ENCODE measurements at places on chromosomes 16 and 17. TPM values are rescaled to one million over a fixed set of nuclear protein-coding genes. Genes with fewer than 3 reads are reported as not detected.
A peak's percentile ranks its signal among the peaks of the same experiment; 100 is the strongest.

DNA sequence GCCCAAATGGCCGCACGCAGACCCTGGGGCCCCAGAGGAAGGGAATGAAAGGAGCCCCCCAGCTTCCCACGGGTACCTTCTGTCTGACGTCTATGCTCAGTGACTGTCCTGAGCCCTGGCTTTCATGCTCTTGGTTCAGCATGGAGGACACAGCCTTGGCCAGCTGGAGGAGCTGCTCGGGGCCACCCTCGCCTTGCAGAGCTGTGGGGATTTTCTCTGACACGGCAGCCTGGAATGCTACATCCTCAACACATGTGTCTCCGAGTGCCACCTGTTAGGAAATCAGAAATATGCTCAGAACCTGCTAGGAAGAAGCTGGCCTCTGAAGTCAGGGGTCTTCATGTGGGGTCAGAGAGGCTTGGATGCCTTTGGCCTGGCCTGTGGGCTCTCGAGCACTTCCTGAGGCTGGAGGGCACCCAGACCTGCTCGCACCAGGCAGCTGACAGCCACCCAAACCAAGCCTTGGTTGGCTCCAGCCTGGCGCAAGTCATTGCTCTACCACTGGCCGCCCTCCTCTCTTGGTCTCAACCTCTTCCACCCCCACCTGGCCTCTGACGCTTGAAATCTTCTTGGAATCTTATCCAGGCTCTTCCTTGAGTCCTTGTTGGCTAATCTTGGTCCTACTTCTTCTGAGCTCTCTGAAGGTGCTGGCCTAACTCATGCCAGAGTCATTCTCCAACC, 63.7 kb upstream of the BCO1 start:
- DNase-seq = peak; percentile 19

DNA sequence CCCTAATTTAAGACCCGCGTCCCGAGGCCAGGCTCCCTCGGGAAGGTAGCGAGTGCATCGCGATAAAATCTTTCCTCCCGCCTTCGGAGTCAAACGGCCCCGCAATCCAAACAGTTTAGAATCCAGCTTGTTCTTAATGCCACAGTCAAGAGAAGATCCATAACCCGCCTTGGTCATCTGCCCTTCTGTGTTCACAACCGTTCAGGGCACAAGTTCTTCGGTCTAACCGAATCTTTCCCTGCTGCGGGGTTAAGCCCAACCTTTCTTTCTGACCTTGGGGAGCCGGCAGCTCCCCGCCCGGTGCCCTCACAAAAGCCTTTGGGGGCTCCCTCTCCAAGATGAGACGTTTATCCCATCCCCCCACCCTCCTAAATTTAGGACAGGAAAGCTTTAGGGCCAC, 30.3 kb downstream of the CPSF4L start:
- peak; percentile 11 for DNase-seq

DNA sequence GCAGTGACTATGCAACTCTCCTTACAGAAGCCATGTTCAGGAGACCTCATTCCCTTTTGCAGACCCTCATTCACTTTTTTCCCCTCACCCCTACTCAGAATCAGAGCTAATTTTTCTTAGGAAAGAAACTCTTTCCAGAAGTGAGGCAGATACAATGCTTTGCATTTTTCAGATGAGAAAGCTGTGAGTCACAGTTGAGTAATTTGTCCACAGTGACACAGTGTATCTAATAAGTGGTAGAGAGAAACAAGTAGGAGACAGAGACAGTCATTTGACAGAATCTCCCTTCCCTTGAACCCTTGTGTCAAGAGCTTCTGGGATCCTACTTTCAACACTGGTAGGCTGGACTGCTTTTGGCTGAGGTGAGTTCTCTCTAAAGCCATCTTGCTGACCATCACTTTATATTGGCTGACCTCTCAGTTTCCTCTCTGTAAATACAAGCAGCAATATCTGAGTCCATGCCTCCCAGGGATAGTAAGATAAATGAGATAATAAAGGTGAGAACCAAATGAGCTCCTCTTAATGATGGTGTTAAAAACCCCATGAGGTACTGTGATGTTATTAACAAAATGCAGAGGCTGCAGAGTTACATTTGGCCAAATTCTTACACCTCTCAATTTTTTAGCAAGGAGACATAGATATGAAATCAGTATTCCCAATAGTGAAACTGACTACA, 130.8 kb downstream of the CA10 start:
- DNase-seq = peak; percentile 32

DNA sequence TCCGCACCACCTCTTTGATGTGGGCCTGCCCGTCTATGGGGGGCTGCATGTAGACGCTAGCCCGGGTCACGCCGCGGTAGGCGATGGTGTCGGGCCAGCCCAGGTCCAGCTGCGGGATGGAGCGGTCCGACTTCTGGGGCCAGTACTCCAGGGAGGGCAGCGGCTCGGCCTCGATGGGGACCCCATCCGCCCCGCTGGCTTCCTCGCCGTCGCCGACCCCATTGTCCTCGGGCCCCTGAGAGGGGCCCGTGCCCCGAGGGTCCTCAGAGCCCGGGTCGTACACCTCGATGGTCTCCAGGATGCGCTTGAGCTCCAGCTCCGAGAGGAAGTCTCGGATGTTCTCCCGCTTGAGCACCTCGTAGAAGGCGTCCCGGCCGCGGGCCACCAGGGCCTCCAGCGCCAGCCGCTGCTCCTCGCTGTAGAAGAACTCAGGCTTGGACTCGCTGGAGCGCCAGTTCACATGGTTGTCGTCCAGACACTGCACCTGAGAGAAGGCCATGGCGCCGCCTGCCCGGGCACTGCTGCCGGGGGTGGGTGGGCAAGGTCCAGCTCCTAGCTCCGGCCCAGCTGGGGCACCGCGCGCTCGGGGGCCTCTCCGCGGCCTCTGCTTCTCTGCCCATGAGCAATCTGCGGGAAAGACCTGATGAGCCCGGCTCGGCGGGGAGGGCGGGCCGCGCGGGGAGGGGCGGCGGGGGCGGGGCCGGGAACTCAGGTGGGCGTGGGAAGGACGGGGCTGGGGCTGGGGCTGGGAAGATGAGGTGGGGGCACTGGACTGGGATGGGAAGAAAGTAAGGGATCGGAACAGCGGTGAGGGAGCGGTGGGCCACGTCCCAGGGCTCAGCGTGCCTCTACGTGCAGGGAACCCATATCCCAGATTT, 782 bp downstream of the FAM83G start:
- DNase-seq = peak; percentile 5

DNA sequence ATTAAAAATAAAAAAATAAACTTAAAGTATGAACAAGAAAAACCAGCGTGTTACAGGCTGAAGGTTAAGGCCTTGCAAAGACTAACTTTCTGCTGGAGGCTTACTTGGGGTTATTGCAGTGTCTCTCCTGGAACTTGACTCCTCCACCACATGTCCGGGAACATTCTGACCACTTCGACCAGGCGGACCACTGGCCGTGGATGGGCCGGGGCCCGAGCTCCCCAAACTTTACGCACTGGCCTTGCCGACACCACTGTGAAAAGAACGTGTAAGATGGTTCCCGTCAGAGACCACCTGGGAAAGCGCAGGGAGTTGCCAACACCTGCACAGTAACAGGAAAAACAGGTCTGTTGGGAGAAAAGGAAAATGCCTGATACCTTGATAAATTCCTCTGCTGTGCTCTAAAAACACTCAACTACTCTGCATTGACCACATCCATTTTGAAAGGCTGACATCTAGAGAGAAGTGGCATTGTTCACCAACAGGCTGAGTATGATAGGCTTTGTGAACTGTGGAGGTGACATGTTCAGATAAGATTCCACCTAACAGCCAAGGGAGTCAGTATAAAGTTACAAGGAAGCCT, 99.1 kb downstream of the ADAMTS18 start:
- DNase-seq = no peak

GRCh38 chr17:62737513-62737912, 70.6 kb downstream of the MARCHF10 start:
- DNase-seq = no peak

DNA sequence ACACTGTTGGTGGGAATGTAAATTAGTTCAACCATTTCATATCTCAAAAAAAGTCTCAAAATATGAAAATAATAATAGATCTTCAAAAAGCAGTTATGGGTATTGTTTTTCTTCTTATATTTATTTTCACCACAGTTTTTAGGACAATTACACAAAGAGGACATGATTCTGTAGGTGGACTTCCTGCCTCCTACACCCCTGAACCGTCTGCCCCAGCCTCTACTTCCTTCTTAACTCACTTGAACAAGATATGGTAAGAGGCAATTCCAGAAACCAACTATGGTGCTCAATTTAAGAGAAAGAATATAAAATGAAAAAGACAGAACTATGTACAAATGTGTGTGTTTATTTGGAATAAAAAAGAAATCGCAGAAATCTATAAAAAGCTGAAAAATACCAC, 74.1 kb upstream of the MON1B start:
- no peak for DNase-seq

DNA sequence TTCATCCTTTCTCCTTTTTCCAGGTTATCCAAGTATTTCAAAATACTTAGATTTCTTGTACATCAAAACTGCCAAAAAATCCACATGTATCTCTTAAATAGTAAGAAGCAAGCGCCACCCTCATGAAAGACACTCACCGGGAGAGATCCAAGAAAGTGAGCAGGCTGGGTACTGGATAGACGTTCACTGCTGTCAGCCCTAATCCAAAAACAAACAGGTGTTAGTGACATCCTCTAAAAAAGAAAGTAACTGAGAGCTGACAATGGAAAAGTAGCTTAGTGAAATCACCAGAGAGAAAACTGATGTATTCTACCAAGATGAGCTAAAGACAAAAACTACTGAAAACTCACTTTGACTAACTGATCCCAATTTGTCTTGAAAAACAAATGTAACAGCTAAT, 46.1 kb downstream of the MARVELD3 start:
- no peak for DNase-seq

GRCh38 chr16:23082161-23082788, 67.0 kb downstream of the USP31 start:
- DNase-seq = no peak

GRCh38 chr17:73112246-73112645, 19.8 kb upstream of the SLC39A11 start:
- no peak for DNase-seq

DNA sequence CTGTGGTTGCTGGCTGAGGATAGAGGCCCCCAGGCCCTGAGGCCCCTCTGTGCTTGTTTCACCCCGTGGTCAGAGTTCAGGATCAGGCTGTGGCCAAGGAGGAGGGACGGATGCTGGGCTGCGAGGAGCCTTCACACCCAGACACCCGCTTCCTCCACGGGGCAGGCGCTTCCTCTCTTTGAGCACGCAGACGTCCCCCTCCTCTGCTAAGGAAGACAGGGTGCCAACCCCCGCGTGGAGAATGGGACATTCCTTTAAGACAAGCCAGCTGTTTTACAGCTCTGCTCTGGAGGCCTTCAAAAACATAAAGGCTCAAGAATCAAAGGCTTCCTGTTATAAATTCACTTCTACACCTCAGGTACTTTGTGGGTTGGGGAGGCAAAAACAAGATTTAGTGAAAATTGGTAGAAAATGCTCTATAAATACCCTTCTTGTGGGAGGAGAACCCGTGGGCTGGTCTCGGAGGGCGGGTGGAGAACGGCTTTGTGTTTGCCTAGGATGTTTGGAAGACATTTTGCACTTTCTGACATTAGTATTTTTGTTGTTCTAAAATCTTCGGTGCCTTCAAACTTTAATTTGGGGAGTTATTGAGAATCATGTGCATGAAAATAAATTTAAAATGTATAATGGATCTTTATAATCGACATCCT, 60.8 kb upstream of the FOXF1 start:
- no peak for DNase-seq

- DNase-seq = no peak
These were observed 136.2 kb upstream of the SALL1 start for GRCh38 chr16:51287121-51287755.

DNA sequence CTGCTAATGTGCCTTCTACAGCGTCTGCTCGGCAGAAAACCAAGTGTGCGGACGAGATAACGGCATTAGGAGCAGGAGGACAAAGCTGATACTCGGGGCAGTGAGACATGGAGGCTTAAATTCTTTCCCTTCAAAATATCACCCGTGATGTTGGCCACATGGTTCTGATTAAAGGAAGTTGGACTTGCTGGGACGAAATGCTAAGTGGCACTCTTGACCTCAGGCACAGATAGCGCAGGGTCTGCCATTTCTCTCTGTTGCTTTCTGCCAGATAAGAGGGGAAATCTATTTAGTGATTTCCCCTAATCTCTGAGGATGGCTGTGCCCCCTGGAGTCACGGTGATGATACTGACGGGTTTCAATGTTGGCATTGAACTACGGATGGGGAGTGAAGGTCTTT, 509.6 kb upstream of the EEF2KMT start:
- no peak for DNase-seq

DNA sequence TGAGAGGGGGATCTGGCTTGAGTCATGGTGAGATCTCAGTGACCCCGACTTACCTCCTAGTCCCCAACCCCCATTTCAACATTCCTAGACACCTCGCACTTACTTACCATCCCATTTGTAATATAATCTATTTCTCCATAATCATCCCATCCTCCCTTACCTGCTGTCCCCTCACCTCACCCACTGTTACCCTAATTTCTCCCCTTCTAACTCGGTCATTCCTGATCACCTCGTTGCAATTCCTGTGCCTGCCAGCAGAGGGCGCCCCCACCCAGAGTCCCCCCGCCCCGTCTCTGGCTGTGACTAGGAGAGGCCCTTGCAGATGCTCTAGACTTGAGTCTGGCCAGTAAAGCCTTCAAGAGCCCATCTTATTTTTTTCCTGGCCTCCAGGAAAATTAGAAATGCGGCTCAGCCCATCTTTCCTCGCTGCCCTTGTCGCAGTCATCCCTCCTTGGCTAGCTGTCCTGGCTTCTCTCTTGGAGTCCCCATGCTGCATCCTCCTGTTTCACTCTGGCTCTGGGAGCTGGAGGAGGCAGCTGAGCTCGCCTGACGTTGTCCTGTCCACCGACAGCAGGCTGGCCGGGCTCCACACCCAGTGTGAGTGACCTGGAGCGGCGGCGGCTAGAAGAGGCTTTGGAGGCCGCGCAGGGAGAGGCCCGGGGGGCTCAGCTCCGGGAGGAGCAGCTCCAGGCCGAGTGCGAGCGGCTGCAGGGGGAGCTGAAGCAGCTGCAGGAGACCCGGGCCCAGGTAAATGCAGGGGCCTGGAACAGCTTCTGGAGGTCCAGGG, 5.0 kb downstream of the TBKBP1 start:
- peak; percentile 37 for DNase-seq

- DNase-seq = no peak
These were observed 17.8 kb downstream of the DOC2B start for GRCh38 chr17:163514-164098.

DNA sequence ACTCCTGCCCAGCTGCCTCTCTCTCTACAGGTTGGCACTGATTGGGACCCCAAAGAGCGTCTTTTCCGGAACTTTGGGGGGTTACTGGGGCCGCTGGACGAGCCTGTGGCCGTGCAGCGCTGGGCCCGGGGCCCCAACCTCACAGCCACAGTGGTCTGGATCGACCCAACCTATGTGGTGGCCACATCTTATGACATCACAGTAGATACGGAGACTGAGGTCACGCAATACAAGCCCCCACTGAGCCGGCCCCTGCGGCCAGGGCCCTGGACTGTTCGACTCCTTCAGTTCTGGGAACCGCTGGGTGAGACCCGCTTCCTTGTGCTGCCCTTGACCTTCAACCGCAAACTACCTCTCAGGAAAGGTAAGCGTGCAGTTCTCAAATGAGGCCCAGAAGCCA, 12.3 kb downstream of the XYLT2 start:
- DNase-seq = no peak

The ARL5C gene
- not detected for total RNA-seq

The TMED6 gene
- 0.24 TPM for total RNA-seq

The GCGR gene
- total RNA-seq = not detected

The HSF5 gene
- total RNA-seq = not detected

The SF3B3 gene
- 251 TPM for total RNA-seq

The SPNS1 gene
- total RNA-seq = 42.0 TPM

The FZD2 gene
- total RNA-seq = 88.3 TPM

The PPP1R1B gene
- total RNA-seq = not detected

The OTOP2 gene
- not detected for total RNA-seq
